ENCODE measurements at places on chromosomes 3 and 15.

- no peak for DNase-seq
Measured at GRCh38 chr3:77271711-77272110, 231.8 kb downstream of the ROBO2 start.

DNA sequence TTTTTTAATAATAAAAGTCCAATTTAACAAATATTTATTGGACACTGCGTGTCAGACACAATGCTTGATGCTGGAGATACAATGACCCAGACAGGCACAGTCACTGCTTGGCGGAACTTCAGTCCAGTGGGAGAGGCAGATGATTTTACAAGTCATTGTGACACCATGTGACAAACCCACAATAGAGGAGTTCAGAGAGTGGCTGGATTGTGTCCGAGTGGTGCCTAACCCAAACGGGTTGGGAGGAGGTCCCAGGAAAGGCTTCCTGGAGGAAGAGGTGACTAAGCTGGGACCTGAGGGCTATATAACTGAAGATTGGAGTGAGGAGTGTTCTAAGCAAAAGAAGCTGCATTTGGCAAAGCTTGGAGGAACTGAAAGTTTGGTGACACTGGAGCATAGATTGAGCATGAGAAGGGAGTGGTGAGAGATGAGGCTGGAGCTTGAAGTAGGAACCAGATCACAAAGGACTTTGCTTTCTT is 41.4 kb downstream of the CRTC3 start:
- DNase-seq, result no peak

GRCh38 chr3:50644561-50644960 is 27.6 kb downstream of the MAPKAPK3 start:
- DNase-seq, result peak; percentile 81

DNA sequence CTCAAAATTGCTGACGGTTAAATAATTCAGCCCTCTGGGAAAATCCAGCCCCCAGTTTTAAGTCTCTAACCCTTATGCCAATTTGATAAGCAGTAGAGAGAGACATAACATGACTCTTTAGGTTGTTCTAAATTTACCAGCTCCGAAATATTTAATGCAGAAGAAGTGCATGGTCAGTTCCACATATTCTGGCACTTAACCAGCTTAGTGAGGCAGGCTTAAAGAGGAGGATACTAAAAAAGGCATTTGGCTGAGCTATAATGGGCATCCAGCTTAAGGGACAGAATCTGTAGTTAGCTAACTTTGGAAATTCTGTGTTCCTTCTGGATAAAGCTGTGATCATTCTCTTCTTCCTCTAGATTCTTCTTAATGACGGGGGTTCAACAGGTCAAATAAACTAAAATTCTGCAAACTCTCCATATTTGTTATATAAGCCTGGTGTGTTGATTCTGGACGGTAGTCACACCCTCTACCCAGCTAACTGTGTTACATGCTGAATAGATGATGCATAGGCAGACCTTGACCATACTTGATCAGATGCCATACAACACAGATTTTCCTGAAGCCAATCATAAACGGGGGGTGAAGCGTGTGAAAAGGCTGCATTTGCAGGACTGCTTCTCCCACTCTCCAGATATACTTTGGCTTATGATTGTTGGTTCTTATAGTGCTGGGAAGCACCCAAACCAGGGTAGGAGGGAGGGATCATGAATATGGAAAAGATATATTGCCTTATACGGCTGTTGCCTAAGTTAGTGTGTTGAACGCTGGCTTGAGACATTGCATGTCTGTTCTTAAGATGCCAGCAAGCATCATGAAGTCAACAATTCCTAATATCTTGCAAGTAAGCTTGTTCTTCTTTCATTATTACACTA is 118.4 kb downstream of the FGF12 start:
- DNase-seq, result no peak

GRCh38 chr15:57728436-57728835 is 21.9 kb downstream of the POLR2M start:
- no peak for DNase-seq

DNA sequence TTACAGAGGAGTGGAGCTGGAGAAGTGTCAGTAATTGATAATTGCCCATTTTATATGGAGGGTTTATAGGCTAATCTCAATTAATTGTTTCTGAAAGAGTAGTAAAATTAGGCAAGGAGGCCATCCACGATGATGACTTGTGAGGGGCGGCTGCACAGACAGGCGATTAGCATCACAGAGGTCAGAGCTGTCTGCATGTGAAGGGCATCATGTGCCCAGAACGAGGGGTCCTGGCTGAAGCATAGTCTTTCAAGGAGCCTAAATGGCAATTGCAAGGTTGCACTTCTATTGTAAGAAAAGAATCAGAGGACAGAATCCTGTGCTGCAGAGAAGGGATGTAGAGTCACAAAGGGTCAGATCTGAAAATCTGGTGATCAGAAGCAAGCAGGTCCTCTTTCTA is 196.6 kb downstream of the EBLN2 start:
- DNase-seq, result no peak

DNA sequence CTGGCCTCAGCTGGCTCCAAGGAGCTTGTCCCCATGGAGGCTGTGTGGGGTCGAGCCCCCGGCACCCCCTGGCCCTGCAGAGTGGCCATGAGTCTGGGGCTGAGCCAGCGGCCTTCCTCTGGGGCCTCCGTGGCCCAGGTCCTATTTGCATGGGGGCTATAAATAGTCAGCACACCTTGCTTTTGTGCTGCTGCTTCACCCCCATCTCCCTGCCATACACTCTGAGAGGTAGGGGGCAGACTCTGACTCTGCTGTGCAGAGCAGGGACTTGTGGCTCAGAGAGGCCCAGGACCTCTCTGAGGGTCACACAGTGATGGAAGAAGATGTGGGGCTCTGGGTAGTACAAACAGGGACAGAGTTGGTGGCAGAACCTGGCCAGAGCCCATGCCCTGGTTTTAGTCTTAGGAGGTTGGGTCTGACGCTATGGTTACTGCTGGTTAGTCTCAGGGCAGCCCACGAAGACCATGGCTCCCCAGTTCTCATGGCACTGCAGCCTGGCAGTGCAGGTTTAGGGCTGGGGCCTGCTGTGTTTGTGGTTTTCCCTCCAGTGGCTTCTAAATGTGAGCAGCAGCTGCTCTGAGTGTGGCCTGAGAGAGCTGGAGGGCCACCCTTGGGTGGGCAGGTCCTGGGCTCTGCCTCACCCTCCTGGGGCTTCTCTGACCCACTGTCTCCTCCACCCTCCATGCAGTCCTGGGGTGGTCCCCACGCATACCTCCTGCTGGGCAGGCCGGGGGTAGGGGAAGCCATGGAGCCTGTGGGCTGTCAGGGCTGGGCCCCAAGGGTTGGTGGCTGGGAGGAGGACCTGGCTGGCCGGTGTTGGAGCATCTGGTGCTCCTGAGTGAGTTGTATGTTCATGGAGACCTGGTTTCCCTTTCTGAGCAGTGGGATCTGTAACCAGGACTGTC is 13.6 kb downstream of the PRKCD start:
- no peak for DNase-seq

- DNase-seq, result no peak
Measured at GRCh38 chr15:39456582-39457330, 124.1 kb upstream of the THBS1 start.

- no peak for DNase-seq
Measured at GRCh38 chr15:57298204-57298603, 78.1 kb upstream of the CGNL1 start.

- DNase-seq, result no peak
Measured at GRCh38 chr3:126481808-126482502, 6.3 kb upstream of the ZXDC start.

DNA sequence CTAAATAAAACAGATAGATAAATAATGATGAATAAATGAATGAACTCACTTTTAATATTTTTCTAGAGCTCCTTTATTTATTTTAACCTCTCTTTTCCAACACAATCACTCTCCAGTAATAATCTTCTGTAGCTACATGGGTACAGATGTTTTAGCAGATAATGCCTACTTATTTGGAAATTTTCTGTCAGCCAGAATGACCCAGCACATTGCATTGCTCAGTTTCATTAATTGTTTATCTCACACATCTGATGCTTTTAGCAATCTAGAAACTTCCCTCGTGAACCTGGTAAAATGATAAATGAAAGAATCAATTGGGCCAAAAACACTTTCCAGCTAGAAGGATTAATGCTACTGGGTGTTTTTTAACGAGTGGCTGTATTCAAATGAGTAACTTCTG is 14.9 kb upstream of the MYH15 start:
- no peak for DNase-seq

DNA sequence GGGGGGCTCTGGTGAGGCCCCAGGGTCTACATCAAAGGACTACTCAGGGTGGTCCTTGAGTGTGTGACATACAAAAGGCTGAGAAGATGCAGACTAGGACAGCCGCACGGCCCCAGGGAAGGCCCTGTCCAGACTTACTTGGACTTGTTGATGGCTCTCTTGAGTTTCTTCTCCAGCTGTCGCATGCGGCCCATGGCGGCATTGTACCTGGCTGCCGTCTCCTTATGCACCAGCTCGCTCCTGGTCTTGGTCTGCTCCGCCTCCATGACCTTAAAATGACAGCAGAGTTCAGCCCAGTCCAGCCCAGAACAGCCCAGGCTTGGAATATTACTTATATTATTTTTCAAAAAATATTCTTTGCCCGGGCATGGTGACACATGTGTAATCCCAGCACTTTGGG is 56.0 kb downstream of the CAPN7 start:
- DNase-seq, result no peak

DNA sequence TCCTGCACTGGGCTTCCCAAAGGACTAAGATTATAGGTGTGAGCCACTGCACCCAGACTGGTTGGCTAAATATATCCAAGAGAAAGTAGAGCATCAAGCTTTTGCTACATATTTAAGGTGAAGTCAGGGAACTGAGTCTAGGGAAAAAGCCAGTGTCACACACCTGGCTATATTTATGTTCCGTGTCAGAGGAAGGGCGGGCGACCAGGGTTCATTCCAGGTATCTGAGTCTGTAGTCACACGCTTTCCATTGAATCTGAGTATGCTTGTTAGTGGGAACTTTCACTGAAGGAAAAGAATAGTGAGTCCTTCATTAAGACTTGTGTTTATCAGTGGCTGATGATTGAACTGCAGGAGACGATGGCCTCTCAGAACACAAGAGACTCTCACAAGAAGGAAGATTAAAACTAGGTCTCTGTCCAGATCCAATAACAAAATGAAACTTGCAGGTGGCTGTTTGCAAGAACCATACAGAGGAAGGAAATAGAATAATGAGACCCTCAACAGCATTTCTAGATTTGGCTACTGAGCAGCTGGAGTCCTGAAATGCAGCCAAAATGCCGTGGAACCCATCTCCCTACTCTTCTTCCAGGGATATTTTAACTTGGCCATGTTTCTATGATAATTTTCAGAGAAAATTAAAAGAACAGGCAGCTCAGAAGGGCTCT is 276.3 kb downstream of the THSD4 start:
- DNase-seq, result peak; percentile 59

GRCh38 chr15:99213187-99213811 is 36.1 kb downstream of the TTC23 start:
- peak; percentile 68 for DNase-seq
